Endodermal cell (in vitro differentiated cells): ENCODE measurements at places on chromosomes 16 and 17.

- no peak for DNase-seq
Measured at GRCh38 chr16:12815361-12815760, 11.7 kb upstream of the CPPED1 start.

- DNase-seq, result peak; percentile 84
Measured at GRCh38 chr16:53055541-53056391, 975 bp downstream of the CHD9 start.

- peak; percentile 84 for DNase-seq
Measured at GRCh38 chr17:59154292-59154720, 680 bp downstream of the SKA2 start.

GRCh38 chr16:83116274-83116892, 489.6 kb downstream of the CDH13 start:
- peak; percentile 64 for DNase-seq

GRCh38 chr16:57607676-57608461, 20.6 kb upstream of the ADGRG1 start:
- DNase-seq, result peak; percentile 29

DNA sequence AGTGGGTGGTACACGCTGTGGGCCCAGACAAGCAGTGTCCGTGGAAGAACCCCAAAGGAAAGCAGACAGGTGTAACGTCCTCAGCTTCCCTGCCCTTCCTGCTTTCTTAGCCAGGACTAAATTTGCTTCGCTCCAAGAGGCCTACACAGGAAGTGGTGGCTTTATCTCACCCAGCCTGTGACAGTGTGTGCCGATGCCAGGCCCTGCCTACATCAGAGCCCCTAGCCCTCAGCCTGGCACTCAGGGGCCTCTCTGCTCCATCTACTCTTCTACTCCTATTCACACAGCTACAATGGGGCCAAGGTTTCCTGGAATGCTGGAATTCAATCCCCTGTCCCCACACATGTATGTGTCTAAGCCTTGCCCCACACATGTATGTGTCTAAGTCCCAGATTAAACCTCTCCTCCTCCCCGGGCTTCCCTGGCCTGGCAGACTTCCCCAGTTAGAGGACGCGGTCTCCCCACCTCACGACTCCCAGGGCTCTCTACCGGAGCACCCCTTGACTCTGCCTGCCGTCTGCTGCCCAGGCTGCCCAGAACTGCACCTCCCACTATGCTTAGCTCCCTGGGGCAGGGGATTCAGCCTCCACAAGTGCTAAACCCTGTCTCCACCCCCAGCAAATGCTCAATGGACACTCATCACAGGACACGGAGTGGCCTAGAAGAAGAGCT, 8.2 kb downstream of the PGAP3 start:
- no peak for DNase-seq

DNA sequence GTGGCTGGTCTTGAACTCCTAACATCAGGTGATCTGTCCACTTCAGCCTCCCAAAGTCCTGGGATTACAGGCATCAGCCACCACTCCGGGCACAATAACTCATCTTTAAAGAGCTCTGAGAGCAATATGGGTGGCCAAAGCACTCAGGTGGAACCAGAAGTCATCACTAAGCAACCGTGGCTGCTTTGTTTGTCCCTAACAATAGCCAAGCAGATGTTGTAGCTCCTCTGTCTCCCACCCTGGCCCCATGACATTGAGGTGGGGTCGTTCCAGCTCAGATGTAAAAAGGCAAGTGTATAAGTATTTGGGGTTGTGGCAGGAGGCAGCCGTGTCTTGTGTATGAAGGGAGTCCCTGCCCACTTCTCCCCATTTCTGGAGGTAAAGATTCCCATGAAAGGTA, 3.7 kb upstream of the SCIMP start:
- no peak for DNase-seq

- no peak for DNase-seq
Measured at GRCh38 chr17:19753051-19753509, 5.0 kb upstream of the ALDH3A1 start.

GRCh38 chr17:15413101-15413771, 54.2 kb downstream of the CDRT4 start:
- DNase-seq, result no peak

- DNase-seq, result no peak
Measured at GRCh38 chr17:78826421-78826820, 14.2 kb downstream of the USP36 start.

- DNase-seq, result peak; percentile 83
Measured at GRCh38 chr16:10622036-10622921, 41.9 kb upstream of the EMP2 start.

DNA sequence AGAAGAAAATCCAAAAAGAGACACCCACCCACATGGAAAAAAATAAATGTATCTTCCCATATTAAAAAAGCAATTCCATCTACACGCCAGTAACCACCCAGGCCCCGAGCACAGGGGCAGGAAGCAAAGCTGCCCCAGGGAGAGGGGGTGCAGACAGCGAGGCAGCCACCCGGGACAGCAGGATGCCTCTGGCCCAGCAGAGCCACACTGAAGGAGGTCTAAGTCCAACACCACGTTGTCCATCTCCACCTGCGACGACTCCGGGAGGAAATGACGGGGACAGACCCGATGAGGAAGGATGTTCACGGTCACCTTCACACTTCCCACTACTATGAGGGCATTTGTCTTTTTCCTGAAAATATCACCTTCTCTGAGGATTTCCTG, 14.4 kb upstream of the CYTH1 start:
- DNase-seq, result no peak

GRCh38 chr16:65318590-65319257, 196.9 kb upstream of the CDH11 start:
- DNase-seq, result peak; percentile 70

GRCh38 chr17:73933871-73934270, 269.6 kb upstream of the RPL38 start:
- DNase-seq, result peak; percentile 32

GRCh38 chr17:40319651-40320540, 10.9 kb downstream of the RARA start:
- no peak for DNase-seq

GRCh38 chr17:47218896-47219430, 9.8 kb downstream of the MYL4 start:
- DNase-seq, result peak; percentile 72

DNA sequence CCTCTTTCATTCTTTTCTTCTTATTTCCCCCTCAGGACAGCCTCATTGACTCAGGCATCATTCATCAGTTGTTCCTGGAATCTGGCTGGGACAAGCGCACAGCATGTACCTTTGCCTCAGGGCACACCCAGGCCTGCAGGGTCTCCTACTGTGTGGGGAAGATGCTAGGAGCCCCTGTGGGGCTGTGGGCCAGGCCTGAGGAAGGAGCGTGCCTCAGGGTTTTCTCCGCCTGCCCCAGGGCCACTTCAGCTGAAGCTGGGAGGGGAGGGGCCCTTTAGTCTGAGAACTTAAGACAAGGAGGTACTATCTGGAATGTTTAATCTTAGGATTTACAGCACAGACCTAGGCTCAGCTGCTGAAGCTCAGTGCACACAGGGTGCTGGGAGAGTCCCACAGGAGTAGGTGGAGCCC, 7.9 kb downstream of the ELMO3 start:
- no peak for DNase-seq

DNA sequence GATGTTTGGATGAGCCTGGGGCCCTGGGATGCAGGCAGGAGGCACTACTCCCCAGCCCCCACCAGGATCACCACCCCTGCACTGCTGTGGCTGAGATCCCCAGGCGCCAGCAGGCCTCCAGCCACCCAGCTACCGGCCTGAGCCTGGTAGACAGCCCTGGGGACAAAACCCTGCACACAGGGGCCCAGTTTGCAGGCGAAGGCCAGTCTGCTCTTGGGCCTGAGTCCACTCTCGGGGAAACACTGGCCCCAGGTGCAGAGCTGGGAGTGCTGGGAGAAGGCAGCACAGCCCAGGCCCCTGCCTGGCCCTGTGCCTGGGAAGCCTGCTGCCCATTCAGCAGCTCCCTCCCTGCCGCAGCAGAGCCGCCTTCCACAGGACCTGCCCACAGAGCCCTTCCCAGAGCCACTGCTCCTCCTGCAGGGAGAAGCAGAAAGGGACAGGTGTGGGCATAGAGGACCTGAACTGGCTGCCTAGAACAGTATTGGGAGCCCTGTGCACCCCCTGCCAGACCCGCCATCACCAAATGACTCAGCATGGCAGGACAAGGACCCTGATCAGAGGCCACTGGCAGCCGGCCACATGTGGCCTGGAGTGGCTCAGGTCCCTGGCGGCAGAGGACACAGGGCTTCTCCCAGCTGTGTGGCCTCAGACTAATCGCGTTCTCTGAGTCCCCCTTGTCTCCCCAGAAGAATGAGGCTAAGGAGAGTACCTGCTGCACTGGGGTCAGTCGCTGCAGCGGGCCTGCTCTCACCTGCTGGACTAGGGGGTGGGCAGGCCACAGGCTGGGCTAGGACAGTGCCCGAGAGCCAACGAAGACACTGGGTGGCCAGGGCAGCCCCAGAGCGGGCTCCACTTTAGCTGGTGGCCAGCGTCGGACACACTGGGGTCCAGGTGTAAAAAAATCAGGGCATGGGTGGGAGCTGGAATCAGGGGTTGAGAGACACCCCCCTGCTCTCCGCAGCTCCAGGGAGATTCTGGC, 10.7 kb downstream of the MSRB1 start:
- DNase-seq, result peak; percentile 86

DNA sequence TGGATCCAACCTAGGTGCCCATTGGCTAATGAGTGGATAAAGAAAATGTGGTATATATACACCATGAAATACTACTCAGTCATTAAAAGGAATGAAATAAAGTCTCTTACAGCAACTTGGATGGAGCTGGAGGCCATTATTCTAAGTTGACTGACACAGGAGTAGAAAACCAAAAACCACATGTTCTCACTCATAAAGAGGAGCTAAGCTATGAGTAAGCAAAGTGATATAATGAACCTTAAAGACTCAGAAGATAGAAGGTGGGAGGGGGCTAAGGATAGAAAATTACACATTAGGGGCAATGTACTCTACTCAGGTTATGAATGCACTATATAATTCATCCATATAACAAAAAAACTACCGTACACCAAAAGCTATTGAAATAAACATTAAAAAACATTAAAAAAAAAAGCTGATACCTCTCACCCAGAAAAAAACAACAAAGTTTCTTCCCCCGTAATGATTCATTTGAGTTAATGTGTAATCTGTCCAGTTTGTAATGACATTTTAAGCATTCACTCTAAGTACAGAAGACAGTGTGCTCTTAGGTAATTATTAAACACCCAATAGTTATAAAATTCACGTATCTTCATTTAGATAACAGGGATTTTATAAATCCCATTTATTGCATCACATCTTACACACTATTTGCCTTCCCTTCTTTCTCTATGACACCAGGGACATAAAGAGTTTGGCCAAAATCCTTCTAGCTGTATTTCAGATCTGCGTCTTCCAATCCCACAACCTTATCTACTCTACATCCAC, 941.5 kb downstream of the CDH11 start:
- DNase-seq, result no peak

GRCh38 chr17:8846768-8847211, 20.7 kb downstream of the PIK3R6 start:
- peak; percentile 88 for DNase-seq

DNA sequence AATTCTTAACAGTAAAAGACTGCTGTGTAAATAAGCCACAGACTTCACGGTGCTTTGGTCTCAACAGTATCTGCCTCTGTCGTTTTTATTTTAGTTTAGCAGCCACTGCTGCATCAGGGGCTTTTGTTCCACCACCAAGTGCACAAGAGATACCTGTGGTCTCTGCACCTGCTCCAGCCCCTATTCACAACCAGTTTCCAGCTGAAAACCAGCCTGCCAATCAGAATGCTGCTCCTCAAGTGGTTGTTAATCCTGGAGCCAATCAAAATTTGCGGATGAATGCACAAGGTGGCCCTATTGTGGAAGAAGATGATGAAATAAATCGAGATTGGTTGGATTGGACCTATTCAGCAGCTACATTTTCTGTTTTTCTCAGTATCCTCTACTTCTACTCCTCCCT, 7.9 kb downstream of the HERPUD1 start:
- DNase-seq, result no peak

DNA sequence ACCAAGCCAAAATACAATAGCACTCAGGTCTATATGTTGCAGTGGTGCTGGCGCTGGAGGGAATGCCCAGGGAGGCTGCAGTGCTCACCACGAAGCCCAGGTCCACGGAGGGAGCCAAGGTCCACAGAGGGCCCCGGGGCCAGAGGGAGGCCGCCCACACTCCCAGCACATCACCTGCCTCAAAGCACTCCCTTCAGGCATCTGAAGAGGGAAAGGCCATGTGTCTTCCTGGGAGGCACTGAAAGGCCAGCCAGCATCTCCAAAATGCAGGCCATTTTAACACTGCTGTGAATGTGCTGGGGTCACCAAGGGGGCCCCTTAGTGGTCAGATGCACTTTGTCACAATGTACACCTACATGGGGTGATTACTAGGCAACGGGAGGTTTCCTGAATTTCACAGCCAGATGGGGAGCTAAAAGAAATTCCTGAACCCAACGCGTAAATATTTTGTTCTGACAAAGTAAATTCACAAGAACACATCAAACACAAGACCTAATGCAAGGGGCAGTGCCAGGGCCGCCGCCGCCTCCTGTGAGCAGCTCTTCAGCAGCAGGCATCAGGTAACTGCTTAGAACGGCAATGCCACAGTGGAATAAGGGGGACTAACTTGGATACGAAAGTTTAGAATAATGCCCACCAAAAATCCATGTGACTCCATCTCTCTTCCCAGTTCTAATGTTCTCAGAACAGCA, 42.8 kb downstream of the USP22 start:
- peak; percentile 58 for DNase-seq

- peak; percentile 68 for DNase-seq
Measured at GRCh38 chr17:14359163-14360020, 58.5 kb downstream of the HS3ST3B1 start.

DNA sequence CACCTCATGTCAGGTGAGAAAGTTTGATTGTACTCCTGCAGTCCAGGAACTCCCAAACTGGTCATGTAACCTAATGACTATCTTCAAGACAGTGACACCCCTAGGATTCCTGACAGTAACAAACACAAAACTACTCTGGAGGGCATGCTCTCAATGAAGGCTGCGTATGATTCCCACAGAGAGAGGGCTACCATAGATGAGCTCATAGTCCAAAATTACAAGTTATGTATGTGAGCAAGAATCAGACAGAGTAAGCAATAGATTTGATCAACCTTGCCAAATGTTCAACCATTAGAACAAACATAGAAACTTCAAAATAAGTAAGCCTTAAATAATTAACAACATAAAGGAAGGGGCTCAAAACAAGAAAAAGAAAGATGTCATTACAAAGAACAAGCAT, 158.1 kb downstream of the COPRS start:
- DNase-seq, result no peak

DNA sequence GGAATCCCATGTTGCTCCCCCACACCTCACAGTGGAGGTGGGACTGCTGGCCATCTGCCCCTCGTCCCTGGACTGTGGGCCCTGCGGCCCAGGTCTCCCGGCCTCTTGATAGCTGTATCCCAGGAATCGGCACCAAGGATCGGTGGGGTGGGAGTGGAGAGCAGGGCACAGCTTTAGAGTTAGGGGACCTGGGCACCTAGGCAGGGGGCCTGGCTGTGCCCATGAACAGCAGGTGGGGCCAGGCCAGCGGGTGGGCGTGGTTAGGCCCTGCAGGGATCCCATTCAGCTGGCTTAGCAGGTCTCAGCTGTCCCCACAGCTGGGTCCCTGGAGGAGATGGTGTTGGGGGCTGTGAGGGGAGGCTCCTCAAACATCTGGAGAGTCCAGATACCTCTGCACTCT, 49.2 kb downstream of the SREBF1 start:
- DNase-seq, result no peak
